ENCODE measurements at places on chromosomes 1 and 21.

GRCh38 chr1:153485863-153486262 is 25.4 kb upstream of the S100A7 start:
- no peak for DNase-seq

DNA sequence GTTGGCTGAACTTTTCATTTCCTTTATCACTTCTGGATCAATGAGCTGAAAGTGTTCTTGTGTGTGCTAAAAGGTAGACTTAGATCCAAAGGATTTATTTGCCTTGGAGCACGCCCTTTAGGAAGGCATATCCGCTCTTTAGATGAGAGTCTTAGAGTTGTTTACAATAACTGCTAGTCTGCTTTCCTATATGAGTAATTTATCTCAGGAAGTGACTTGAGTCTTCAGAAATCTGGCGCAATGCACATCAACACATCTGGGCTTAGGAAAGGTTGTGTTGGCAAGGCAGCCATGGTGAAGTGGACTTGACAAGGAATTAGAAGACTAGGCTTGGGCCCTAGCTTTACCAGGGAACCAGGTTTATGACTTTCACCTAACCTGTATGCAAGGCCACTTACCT is 204.1 kb upstream of the PTGFR start:
- peak; percentile 98 for DNase-seq

DNA sequence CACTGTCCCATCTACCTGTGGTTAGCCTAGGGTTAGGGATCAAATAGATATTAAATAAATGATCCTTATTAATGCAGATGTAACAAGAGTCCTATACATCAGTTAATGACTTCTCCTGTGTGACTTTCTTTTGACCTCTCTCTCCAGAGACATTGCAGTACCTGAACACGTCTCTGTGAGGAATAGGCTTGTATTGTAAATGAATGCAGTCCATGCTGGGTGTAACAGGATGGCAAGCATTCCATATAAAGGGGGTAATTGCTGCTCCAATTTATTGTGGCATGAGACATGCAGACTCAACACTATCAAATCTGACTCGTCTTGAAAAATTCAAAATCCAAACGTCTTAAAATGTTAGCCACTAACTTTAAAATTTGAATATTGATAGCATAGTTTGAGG is 189.5 kb downstream of the PRDM2 start:
- DNase-seq, result no peak

- DNase-seq, result no peak
Observed at GRCh38 chr1:226481133-226481532, 67.4 kb upstream of the STUM start.

DNA sequence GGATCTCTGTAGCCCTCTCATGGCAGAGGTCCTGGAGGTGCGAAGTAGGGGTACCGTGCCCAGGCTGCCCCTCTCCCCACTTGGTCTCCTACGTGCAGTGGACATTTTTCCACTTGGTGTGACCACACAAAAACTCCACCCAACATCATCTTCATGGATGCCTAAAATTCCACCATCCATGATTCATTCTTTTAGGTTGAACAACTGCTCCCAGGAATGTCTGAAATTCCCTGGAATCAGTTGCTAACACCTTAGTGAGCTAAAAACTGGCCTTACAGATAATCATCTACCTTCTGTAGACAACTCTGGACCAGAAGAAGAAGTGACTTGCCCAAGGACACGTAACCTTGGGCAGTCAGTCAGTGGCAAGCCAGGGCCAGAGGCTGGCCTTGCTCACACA is 32.1 kb upstream of the CLIC4 start:
- peak; percentile 43 for DNase-seq

DNA sequence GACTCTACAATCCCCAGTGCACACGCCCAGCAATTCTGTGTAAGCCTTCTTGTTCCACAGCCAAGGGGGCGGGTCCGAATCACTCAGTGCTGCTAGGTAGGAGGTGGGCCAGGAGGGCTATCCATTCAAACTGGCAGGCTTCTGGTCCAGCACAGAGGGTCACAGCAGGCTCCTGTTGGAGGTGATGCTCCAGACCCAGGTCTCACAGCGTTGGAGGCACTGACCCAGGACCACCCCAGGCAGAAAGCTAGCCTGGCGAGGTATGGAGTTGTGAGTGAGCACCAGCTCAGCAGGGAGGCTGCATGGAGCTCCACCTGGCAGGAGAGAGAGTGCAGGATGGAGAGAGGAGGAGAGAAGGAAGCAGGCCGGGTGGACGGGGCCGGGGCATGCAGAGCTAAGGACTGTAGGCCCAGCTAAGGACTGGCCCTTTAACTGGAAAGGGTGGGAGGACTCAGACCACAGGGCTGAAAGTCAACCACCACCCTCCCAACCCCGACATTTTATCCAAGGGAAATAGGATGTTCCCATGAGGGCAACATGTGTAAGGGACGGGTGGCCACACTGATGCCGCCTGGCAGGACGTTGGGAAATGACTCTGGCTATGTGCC is 38.7 kb downstream of the GPR161 start:
- no peak for DNase-seq

DNA sequence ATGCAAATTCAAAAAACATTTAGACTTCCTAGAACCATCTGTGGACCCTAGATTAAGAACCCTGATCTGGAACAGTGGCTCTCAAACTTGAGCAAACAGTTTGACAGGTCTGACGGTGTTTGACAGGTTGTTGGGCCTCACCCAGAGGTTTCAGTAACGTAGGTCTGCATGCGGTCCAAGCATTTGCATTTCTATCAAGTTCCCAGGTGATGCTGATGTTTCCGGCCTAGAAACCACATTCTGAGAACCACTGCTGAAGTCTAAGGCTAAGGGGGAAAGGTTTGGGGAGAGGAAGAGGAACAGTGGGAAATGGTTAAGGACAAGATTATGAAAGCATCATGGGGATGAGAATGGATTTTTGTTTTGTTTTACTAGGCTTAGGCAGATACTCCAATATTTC is 48.6 kb downstream of the MDM4 start:
- no peak for DNase-seq

- DNase-seq, result no peak
Observed at GRCh38 chr1:193377472-193377871, 191.1 kb upstream of the B3GALT2 start.

GRCh38 chr21:42330380-42331371 is 15.5 kb upstream of the TFF3 start:
- DNase-seq, result no peak

- DNase-seq, result no peak
Observed at GRCh38 chr1:151779852-151780251, 10.4 kb downstream of the TDRKH start.

- no peak for DNase-seq
Observed at GRCh38 chr1:98688110-98688739, 26.7 kb downstream of the SNX7 start.

DNA sequence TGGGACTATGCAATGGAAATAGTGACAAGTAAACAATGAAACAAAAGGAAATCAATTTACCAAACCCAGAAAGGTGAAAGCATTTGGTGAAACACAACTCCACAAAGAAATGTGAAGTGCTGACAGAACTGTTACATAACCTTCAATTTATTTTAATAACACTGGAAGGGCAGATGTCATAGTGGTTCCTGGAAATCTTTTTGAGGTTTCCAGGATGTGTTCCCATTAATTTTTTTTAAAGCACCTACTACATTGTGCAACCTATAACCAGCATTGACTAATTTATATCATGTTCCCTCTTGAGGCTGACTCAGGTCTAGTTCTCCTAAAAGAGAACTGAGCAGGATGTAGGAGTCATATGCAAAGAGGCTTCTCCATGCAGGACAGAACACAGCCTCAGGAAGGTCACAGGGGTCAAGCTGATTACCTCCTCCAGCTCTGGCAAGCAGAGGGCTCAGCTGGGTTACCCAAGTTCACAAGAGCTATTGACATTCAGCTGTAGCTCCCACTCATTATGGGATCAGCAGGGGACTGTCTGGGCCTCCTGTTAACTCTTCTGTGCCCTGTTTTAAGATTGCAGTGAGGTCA is 157.1 kb upstream of the NRIP1 start:
- DNase-seq, result peak; percentile 93

DNA sequence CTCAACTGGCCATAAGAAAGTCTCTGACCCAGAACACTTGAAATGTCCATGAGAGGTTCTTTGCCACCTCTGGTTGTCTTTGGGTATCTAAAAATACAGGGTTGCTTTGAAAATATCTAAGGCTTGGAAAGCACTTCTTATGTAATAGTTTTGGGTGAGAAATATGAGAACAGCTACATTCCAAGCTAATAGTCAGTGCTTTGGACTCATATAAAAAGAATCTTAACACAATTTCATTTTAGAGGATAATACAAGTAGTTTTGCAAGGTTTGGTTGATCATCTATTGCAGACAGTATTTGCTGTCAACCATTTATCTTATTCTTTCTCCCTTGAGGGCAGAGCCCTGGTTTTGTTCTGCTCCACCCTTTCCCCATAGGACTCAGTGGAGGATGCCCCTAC is 207.5 kb downstream of the KCNK2 start:
- DNase-seq, result no peak

GRCh38 chr1:9680091-9680490 is 28.6 kb downstream of the PIK3CD start:
- no peak for DNase-seq

DNA sequence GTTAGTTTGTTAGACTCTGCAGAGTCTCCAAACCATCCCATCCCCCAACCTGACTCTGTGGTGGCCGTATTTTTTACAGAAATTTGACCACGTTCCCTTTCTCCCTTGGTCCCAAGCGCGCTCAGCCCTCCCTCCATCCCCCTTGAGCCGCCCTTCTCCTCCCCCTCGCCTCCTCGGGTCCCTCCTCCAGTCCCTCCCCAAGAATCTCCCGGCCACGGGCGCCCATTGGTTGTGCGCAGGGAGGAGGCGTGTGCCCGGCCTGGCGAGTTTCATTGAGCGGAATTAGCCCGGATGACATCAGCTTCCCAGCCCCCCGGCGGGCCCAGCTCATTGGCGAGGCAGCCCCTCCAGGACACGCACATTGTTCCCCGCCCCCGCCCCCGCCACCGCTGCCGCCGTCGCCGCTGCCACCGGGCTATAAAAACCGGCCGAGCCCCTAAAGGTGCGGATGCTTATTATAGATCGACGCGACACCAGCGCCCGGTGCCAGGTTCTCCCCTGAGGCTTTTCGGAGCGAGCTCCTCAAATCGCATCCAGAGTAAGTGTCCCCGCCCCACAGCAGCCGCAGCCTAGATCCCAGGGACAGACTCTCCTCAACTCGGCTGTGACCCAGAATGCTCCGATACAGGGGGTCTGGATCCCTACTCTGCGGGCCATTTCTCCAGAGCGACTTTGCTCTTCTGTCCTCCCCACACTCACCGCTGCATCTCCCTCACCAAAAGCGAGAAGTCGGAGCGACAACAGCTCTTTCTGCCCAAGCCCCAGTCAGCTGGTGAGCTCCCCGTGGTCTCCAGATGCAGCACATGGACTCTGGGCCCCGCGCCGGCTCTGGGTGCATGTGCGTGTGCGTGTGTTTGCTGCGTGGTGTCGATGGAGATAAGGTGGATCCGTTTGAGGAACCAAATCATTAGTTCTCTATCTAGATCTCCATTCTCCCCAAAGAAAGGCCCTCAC is at the start of gene OLIG2:
Gene OLIG2 (plus strand): TSS at position 447 of the 954 bp plus-strand sequence. CDS start 928 bp downstream, outside the sequence.
- DNase-seq, result no peak

DNA sequence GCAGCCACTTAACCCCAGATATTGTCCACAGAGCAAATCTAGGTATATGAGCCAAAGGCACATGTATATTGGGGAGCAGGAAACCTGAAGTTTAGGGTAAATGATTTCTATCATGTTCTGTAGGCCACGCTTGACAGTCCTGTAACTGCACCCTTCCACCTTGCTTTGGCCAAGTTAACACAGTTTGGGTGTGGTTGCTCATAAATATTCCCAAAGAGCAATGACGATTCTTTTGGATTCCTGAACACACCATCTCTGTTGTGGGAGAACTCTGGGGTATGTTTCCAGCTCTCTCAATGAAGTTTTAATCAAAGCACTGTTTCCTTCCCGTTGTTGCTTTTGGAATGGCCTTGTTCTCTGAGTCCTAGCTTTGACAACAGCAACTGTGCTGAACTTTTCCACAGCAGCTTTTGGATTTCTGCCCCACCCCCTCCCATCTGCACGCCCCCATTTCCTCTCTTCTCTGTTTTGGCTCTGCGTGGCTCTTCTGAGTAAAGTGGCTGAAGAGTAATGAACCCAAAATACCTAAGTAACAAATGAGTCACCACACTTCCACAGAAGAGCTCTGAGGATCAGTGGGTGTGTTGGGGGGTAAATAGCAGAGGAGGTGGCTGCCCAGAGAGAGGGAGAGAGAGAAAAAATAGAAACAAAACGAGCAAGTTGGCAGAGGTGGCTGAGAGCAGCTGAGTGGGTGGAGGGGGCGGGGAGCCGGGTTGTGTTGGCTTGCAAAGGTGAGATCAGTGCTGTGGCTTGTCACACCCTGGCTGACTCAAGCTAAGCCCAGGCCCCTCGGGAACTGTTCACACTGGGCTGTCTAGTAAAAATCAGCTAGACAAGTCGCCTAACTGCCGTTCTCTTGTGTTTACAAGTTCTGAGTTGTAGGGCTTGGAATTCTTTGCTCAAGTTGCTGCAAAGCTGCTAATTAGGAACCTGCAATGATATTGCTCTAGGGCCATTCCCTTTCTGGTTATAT is 26.9 kb upstream of the RAP1A start:
- DNase-seq, result peak; percentile 81

DNA sequence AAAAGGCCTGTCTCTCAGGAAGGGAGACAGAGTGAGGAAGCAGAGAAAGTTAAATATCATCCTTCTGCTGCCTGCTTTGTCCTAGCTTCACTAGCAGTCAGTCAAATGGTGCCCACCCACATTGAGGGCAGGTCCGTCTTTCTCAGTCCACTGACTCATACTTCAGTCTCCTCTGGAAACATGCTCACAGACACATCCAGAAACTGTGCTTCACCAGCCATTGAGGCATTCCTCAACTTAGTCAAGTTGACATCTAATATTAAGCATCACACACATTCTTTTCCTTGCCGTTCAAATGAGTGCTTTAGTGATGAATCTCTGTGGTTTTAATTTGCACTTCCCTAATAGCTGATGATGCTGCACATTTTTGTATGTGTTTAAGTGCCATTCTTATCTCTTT is 777.8 kb upstream of the PRMT6 start:
- no peak for DNase-seq

DNA sequence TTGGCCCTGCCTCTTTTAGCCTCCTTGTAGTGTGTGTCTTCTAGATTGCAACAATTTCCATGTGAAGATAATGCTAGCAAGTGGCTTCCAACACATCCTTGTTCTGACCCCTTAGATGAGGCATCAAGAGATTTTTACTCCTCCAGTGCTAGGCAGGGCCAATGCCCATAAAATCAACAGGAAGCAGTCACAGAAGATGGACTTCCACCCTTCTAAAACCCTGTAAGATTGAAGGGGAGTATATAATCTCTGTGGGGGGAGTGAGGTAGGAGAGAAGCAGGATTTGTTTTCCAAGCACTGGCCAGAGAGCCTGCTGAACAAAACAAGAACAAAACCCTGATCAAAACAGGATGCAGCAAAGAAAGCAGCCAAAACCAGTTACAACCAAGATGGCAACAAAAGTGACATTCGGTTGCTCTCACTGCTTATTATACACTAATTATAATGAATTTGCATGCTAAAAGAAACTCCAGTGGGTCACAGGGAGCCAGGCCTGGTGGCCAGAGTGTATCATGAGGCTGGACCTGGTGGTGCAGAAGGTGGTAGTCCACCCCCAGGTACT is 12.1 kb downstream of the GON4L start:
- no peak for DNase-seq

DNA sequence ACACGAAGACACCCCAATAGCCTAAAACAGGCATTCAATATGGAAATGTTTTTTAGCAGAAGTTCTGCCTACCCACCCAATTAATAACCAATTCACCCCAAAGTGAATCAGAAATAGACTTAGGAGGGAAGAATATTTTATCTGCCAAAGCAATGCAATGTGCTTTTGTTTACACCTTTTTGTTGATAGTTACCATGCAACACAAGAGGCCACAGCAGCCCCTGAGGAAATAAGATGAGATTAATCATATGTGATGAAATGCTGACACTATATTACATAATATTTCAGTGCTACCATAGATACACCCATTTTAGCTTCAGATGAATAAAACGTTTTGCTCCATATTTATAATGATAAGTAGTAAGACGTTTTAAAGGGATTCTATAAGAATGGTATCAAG is 60.9 kb upstream of the RGS2 start:
- peak; percentile 71 for DNase-seq
